Suppressor macrophage treated with lipopolysaccharide for 4 hours (primary cell): ENCODE measurements at places on chromosomes 7 and 10.

DNA sequence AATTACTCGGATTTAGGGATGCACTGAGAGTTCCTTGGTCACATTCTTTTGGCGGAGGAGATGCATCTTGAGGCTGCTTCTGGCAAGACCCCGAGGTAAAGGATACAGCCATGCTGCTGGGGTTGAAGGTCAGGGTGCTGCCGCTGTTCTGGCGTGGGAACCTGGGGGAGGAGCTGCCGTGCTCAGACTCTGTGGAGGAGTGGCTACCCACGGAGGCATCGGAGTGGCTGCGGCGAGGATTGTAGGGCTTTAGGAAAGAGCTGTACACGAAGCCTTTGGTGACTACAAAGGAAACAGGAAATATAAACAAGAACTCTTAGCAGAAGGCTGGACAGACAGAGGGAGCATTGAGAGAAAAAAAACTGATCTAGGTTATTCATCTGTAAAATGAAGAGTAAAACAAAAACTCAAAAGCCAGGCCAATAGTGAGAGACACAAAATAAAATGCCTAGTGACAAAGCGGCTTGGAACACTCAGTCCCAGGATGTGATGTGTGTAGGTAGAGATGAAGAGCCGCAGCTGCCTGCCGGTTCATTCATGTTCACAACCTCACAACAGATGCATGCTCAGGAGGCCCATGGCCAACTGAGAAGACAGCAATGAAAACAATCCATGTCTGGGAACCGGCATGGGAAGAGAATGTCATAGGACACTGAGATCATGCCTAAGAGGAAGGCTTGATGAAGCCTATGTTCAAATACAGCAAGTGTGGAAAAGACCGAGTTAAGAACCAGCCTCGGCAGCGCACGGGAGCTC lies 97.8 kb downstream of the ABCC2 start:
- DNase-seq: no peak

- no peak for DNase-seq
Measured at GRCh38 chr10:16440396-16441133, 3.8 kb downstream of the PTER start.

DNA sequence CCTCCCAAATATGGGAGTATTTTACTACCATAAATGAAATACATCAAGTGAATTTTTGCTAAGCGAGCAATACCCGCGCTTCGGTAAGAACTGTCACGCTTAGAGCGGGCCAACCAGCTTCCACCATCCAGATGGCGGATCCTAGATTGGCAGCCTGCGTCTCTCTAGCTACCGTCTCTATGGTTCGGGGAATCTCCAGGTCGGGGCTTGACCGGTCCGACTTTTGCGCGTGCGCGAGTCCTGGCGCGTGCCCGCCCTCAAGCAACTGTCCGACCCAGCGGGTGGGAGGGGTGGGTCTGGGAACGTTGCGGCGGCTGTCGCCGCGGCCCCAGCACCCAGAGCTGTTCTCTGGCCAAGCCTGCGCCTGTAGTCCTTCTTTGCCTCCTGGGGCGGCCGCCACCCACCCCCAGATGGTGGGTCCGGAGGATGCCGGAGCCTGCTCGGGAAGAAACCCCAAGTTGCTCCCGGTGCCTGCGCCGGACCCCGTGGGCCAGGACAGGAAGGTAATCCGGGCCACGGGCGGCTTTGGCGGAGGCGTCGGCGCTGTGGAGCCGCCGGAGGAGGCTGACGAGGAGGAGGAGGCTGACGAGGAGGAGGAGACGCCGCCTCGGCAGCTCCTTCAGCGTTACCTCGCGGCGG lies at the start of gene TBC1D12:
TSS of gene TBC1D12 (plus strand) at position 338 of the 639 bp plus-strand sequence. CDS start at position 411, 73 bp downstream.
- DNase-seq: peak; percentile 97

- peak; percentile 35 for DNase-seq
Measured at GRCh38 chr7:28685242-28685643, 272.9 kb downstream of the TRIL start.

DNA sequence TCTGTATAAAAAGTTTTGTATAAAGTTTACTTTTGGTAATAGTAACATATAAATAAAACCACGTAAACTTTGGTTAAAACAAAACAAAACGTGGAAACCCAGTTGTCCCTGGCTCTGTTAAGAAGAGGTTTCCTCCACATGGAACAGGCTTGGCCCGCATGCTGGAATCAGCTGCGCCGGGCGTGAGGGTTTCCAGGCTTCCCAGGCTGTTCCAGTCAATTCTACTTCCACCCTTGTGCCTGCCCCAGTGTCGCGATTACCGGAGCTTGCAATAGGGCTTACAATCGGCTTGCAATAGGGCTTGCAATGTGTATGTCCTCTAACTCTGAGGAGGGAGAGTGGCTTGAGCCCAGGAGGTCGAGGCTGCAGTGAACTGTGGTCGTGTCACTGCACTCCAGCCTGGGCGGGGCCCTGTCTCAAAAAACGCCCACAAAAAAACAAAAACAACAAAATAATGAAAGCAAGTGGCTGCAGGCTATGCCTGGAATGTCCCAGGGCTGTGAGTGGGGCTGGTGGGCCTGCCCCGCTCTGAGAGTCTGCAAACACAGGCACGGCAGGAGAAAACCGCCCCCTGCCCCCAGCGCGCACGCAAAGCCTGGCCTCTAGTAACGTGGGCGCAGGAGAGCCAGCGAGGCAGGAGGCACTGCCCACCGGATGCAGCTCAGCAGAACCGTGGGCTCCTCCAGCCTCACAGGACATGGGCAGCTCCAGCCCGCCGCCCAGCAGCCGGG lies 16.3 kb downstream of the CYP2W1 start:
- DNase-seq: no peak

GRCh38 chr10:131650771-131651673 lies 249.8 kb upstream of the PPP2R2D start:
- DNase-seq: no peak

DNA sequence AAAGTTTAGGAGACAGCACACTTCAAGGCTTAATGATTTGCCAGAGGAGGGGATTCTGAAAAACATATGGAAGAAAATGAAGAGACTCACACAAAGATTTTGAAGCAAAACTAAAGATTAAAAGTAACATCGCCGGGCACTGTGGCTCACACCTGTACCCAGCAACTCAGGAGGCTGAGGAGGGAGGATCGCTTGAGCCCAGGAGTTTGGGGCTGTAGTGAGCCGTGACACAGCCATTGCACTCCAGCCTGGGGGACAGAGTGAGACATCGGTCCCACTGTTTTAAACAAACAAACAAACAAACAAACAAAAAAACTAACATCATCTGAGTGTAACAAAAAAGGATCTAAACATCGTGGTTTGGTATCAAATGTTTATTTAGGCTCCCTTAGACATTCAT lies 33.7 kb upstream of the DAGLB start:
- no peak for DNase-seq

DNA sequence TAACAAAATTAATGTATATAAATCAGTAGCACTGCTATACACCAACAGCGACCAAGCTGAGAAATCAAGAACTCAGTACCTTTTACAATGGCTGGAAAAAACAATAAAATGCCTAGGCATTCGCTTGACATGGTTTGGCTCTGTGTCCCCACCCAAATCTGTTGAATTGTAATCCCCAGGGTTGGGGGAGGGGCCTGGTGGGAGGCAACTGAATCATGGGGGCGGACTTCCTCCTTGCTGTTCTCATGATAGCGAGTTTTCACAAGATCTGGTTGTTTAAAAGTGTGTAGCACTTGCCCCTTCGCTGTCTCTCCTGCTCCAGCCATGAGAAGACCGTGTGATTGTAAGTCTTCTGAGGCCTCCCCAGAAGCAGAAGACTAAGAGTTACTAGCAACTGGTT lies 8.6 kb downstream of the ZNF786 start:
- no peak for DNase-seq

- DNase-seq: no peak
Measured at GRCh38 chr7:5523052-5523711, 99.5 kb upstream of the TNRC18 start.

GRCh38 chr10:46037107-46037825 lies 6.8 kb upstream of the NCOA4 start:
- no peak for DNase-seq

DNA sequence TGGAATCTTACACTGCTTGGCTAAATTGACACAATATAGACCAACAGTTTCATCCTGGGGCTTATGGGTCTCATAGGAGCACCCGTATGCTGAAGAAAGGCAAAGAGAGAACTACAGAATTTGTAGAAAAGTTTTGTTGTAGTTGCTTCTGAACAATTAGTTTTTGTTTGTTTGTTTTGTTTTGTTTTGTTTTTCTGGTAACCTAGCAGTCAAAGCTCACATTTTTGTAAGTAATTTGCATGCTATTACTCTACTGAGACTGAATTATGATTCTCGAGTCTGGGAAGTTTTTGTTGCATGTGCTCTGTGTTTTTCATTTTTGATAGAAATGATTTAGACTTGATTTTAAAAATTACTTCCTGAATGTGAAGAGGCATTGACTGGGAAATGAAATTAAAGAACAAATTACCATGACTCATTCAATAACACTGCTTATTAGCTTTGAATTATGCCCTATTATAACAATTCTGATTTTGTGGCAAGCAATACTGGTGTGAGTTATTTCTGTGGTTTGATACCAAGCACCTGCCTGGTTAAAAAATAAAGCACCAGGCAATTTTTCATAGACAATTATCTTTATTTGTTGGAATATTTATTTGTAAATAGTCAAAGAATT lies 438 bp downstream of the LSMEM1 start:
- DNase-seq: no peak

- peak; percentile 33 for DNase-seq
Measured at GRCh38 chr7:101235050-101235449, 2.6 kb downstream of the CLDN15 start.

DNA sequence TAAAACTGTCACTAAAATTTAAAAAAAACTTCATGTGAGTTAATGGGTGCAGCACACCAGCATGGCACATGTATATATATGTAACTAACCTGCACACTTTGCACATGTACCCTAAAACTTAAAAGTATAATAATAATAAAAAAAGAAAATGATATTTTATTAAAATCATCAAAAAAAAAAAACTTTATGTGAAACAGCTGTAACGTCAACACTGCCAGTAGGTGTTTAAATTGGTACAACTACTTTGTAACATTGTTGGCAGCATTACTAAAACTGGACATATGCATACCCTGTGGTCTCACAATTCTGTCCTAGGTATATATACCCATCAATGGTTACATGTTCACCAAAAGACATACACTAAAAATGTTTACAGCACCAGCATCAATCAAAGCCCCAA lies 82.1 kb downstream of the NDUFB2 start:
- no peak for DNase-seq

- DNase-seq: no peak
Measured at GRCh38 chr10:1504286-1504685, 233.0 kb downstream of the ADARB2 start.

- DNase-seq: no peak
Measured at GRCh38 chr7:15802425-15802824, 115.9 kb upstream of the MEOX2 start.

DNA sequence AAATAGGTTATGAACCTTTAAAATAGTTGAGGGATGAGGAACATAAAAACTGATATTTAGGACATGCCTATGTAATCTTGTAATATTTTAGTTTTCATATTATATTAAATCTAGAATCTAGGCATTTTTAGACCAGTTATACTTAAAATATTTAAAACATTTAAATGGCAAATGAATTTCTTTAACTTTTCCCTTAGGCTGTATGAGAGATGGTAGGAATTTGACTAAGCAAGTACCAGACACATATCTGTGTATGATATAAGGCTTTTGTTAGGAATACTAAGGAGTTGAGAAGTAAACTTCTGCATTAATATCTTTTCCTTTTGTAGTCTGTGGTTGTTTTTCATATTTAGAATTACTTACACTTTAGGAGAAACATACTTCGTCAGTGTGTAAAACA lies 25.1 kb downstream of the SEPTIN7 start:
- no peak for DNase-seq
